Urothelium cell line (cell line): ENCODE measurements at places on chromosomes 12 and 14.

GRCh38 chr14:100711493-100711892 lies 15.2 kb upstream of the DLK1 start:
- DNase-seq: no peak

DNA sequence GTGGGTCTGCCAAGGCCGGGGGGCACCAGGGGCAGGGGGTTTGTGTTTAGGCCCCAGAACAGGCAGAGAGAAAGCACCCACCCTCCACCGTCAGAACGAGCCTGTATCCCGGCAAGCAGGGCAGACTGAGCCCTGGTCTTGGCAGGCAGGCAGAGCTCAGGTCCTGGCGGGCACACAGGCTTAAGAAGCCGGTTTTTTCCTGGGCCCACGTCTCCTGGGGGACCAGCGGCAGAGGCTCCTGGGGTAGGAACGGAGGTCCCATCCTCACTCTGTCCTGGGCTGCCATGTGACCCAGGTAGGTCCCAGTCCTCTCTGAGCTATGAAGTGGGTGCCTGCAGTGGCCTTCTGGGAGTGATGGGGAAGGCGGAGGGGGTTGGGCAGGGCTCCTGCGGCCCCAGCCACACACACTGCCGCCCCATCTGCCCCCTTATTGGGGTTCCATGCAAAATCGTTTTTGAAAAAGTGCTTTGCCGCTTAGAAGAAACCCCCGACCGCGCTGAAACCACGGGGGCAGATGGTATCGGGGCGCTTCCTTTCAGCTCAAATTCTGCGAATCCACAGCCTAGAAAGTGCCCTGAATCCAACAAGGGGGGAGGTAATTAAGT lies 24.2 kb downstream of the SH2B3 start:
- DNase-seq: no peak

- DNase-seq: no peak
Measured at GRCh38 chr12:53057816-53058500, 8.1 kb downstream of the TNS2 start.

- DNase-seq: no peak
Measured at GRCh38 chr12:100395811-100396210, 38.9 kb downstream of the SLC17A8 start.

DNA sequence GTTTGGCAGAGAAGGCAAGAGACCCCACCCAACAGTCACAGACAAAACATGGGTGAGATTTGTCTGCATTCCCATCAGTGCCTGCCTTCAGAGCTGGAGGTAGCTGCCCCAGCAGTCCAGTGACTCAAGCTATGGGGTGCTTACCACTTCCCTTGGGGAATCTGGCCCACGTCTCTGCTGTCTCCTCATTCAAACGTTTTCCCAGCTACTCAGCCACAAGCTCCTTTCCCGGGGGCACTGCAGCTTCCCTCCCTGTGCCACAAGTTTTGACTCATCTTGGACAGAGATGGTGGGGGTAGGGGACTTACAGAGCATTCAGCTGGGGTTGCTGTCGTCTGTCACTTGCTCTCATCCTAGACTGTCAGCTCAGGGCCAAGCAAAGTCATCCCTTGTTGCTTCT lies 66.6 kb downstream of the FBXL14 start:
- DNase-seq: peak; percentile 53

DNA sequence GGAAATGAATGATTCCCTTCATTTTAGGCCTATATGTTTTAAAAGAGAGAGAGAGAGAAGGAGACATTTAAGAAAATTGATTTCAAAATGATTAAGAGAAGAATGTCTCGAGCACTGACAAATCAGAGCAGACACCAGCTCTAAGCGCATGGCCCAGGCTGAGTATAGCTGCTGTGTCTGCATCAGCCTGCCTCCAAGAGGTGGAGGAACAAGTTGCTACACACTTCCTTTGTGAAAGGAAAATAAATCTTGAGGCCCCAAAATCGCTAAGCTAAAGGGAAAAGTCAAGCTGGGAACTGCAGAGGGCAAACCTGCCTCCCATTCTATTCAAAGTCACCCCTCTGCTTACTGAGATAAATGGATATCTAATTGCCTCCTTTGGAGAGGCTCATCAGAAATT lies 728.7 kb upstream of the TMEM132C start:
- no peak for DNase-seq

DNA sequence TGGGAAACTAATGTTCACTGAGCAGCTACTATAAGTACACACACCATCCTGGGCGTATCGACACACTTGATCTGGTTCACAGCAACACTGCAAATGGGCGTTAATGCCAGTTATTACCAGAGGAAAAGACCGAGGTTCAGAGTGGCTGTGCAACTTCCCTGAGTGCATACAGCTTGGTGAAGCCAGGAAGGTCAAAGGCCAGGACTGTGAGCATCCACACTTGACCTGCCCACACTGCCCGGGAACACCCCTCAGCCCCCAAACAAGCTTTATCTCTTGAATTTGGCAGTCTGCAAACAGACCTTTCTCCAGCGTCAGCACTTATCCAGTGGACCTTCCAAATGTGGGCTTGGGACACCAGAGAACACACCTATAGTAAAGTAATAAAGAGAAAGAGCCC lies 312.6 kb downstream of the BCL11B start:
- DNase-seq: no peak

DNA sequence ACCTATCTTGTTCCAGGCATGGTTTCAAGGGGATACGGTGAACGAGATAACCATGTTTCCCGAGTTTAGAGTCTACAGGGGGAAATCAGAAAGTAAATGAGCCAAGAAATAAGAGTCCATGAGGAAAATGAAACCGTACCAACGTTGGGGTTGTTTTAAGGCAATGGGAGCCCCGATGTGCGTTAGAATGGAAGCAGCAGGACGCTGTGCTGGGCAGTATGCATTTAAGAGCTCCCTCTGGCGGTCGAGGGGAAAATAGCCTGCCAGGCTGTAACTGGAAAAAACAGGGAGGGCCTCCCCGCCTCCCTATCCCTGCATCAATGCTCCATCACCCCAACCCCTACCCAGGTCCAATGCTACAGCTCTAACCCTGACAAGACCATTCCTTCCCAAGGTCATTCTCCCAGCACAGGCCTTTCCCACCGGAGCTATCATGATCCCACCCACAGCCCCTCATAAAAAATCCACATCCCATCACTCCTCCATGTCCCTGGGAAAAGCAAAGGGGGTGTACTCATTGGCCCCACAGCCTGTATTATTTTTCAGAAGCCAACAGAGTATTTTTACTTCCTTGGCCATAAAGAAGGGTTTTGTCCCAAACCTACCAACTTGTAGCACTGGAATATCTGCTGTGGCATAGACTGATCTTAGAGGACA lies 226.3 kb upstream of the NOS1 start:
- DNase-seq: peak; percentile 82
